ENCODE measurements at places on chromosomes 13 and 19.

DNA sequence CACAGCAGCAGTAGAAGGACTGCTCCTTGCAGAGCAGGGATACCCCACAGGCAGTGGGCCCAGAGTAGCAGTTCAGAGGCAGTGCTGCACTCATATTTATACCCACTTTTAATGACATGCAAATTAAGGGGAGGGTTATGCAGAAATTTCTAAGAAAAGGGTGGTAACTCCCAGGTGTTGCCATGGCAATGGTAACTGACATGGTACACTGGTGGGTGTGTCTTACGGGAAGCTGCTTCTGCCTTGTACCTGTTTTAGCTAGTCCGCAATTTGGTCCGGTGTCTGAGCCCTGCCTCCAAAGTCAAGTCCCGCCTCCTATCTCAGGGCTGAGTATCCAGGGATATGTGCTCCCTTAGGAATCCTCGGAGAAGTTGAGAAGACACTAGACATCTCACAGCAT, 79.2 kb upstream of the UQCRFS1 start:
- no peak for DNase-seq

- DNase-seq = no peak
Observed at GRCh38 chr19:14346279-14346678, 35.0 kb upstream of the ADGRE5 start.

GRCh38 chr19:2645826-2646225, 56.7 kb downstream of the GNG7 start:
- no peak for DNase-seq

DNA sequence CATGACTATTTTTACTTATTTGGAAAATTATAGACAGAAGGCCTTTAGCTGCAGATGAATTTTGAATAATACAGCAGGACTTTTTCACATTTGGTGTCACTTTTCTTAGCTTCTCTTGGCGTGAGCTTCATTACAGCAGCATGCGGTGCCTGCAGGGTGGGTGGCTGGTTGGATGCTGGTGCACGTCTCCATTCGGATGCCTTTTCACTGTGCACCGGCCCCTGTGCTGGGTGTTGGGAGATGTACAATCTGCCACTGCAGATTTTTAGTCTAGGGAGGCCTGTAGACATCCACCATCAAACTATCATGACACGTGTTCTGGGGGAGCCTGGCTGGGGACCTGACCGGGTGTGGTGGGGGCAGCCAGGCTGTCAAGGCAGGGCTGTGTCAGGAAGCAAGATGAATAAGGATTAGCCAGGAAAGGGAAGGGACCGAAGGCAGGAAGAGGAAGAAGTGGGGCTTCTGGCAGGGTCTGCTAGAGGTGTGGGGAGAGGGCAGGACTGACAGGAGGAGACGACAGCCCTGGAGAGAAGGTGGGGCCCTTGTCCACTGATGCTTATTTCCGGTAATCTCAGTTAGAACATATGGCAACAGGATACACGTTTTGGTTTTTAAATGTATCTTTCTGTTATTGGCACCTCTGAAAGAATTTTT, 88.8 kb downstream of the ARHGEF7 start:
- no peak for DNase-seq

- no peak for DNase-seq
Observed at GRCh38 chr13:45537516-45537915, 72.8 kb downstream of the COG3 start.

GRCh38 chr13:41900918-41901317, 60.0 kb downstream of the VWA8 start:
- DNase-seq = no peak

DNA sequence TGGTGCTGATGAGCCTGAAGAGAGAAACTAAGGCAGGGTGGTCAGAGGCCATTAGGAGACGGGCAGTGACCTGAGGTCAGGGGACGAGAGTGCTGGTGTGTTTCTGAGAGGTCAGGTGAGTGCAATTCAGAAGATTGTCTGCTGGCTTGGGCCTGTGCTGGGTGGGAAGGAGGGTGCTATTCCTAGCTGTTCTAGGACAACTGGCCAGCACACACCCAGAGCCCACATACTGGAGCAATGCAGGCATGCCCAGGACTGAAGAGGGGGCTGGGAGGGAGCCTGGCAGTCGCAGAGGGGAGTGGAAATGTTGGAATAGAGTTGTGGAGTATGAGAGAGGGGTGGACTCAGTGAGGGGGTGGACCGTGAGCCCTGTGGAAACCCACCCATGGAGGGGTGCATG, 16.5 kb downstream of the ARHGEF7 start:
- no peak for DNase-seq

DNA sequence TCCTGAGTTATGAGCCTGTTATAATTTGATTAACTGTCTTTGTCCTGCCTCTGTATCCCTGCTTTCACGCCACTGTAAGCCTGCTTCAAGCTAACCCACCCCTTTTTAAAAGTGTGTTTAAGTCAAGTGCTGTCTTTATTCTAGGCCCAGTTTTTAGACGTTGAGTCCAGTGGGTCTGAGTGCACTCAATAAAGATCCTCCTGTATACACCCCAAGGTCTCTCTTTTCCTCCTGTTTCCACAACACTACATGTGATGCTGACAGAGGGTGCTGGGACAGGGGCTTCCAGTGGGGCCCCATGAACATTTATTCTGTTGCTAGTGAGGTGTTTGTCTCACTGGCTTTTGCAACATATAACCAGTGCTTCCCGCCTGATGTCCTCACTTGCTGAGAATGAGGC, 6.7 kb upstream of the F2RL3 start:
- DNase-seq = no peak

DNA sequence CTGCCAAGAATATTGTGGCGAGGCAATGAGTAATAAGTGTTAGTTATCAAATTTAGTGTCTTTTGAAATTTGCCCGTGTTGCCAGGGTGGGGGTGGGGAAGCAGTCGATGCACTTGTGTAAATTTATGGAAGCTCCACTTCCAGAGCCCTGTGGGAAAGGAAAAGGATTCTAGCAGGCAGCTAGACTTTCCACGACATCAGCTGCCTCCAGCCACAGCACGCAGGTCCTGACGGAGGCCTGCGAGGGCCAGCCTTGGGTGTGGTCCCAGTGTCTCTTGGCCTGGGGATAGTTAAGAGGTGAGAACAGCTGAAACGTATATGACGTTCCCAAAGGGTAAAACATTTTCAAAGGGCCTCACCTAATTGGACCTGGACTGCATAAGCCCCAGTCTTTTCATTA, 433.0 kb downstream of the TSHZ3 start:
- DNase-seq = no peak

- no peak for DNase-seq
Observed at GRCh38 chr19:49560358-49560900, 19.9 kb downstream of the NOSIP start.

- no peak for DNase-seq
Observed at GRCh38 chr13:97423300-97424045, 10.5 kb upstream of the RAP2A start.

DNA sequence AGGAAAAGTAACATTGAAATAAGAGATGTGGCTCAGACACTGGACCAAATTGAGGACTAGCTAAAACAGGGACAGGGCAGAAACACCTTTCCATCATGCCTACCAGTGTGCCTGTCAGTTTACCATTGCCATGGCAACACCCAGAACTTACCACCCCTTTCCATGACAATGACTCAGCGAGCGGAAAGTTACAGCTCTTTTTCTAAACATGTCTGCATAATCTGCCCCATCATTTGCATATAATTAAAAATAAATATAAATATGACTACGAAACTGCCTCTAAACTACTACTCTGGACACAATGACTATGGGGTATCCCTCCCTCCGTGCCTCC, 96.0 kb downstream of the UBL3 start:
- DNase-seq = no peak

DNA sequence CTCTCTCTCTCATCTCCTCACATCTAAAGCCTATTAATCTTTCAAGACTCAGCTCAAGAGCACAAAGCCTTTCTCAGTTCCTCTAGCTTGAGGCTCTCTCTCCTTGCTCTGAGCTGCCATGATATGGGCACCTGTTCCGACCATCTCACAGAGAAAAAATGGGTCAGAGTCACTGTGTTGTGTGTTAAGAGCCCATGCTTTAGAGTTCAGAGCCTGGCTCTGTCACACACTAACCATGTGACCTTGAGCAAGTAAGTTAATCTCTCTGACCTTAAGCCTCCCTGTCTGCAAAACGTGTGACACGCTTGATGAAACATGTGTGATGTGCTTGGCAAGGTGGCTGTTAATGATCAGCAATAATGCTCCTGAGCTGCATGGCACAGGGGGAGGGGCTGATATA, 245.2 kb downstream of the DLEU7 start:
- no peak for DNase-seq

- DNase-seq = peak; percentile 11
Observed at GRCh38 chr13:107373551-107373950, 805.6 kb upstream of the ARGLU1 start.

- DNase-seq = no peak
Observed at GRCh38 chr13:33452873-33453517, 167.4 kb upstream of the STARD13 start.

DNA sequence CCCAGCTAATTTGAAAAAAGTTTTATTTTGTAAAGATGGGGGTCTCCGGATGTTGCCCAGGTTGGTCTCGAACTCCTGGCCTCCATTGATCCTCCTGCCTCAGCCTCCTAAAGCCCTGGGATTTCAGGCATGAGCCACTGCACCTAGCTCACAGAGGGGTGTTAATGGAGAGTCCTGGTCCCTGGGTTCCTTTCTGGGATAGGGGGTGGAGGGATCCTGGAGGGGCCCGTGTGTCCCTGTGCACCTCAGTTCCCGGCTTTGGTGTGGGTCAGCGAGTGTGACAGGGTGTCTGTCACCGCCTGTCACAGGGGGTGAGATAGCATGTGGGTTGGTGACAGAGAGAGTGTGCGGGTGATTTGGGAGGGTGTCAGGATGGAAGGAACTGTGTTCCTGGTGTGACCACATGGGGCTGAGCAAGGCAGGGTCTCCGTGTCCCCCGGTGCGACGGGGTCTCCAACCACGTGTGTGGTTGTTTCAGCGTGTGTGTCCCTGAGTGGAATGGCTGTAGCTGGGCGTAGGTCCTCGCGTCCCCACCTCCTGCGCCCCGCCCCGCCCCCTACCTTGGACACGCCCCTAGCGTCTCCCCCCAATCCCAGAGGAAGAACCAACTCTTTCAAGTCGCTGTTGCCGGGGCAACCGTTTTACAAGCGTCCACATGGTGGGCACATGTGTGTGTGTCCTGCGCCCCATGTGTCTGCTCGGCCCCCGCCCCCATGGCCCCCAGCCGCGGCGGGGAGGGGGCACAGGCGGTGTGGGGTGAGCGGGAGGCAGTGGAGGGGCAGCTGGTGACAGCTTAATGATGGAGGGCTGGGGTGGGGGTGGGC, 2.9 kb upstream of the NRTN start:
- peak; percentile 79 for DNase-seq

GRCh38 chr13:97715763-97716162, 237.7 kb upstream of the IPO5 start:
- no peak for DNase-seq

- DNase-seq = no peak
Observed at GRCh38 chr19:1102407-1103131, 1.2 kb upstream of the GPX4 start.

DNA sequence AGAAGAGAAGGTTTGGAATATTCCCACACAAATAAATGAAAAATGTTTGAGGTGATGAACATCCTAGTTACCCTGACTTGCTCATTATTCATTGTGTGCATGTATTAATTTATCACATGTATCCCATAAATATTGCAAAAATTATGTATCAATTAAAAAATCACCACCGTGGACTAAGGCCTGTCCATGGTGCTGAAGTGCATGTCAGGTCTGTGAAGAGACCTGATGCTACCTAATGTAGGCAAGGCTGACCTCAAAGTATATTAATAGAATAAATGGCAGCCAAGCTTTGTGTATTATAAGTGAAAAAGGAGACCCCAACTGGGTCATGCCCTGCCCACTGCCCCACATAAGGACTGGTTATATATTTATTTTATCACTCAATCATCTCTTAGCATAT, 34.4 kb upstream of the ZNF835 start:
- no peak for DNase-seq

GRCh38 chr13:102289606-102290005, 112.2 kb downstream of the FGF14 start:
- DNase-seq = no peak

- peak; percentile 96 for DNase-seq
Observed at GRCh38 chr19:3336680-3337523, 29.5 kb upstream of the NFIC start.

DNA sequence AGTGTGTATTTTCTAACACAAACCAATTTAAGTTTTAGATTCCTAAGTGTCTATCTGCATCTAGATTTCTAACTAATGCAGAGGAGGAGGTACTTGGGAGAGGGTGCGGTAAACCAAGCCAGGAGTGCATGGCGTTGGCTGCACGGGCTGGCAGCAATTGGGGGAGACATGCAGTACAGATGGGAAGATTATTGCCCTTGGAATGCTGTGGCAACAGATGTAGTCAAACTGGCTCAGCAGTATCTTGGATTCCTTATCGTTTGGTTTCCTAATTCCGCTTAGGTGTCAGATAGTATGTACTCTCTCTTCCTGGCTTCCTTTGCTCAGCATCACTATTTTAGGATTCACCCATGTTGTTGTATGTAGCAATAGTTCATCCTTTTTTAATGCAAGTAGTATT, 29.4 kb upstream of the STK24 start:
- peak; percentile 67 for DNase-seq

GRCh38 chr19:34475026-34475974, 6.3 kb upstream of the WTIP start:
- no peak for DNase-seq

GRCh38 chr13:20685092-20685491, 18.4 kb upstream of the IL17D start:
- DNase-seq = no peak

DNA sequence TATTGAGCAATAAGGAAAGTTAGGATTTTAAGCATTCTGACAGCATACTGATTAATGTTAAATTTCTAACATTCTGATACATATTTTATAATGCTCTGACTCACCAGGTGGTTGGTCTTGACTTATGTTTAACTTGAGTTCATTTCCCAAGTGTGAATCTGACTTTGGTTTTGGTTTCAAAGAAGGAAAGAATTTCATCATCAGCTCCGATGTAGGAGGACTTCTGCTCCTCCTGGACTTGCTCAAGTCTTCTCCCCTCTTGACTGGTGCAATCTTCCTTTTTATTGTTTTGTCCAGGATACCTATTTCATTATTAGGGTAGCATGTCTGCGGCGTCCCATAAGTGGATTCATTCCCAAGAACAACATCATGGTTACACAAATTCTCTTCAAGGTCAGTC, 141.3 kb downstream of the RNF17 start:
- DNase-seq = no peak

DNA sequence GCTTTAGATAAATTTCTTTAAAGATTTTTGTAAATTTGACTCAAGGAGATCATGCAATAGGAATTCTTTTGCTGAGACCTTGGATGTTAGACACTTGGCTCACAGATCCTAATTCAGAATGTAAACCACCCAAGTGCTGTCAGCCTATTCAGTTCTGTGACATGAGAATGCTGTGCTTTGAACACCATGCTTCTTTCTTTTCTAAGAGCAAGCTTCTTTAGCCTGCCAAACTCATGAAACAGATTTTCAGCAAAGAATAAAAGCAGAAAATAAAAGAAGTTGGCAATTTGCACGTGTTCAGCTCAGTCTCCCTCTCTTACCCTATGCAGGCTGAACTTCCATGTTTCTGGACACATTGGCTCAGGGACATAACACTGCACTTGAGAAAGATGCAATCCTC, 845.8 kb downstream of the UQCRFS1 start:
- DNase-seq = no peak

Measured in NCI-H524 treated with DMSO at 0.1 percent for 48 hours (cell line).